ENCODE measurements at places on chromosomes 12 and 14. TPM values are rescaled to one million over a fixed set of nuclear protein-coding genes. Genes with fewer than 3 reads are reported as not detected.

Gene PMCH
- total RNA-seq, result not detected

Gene HAL
- not detected for total RNA-seq

Gene JPH4
- 0.05 TPM for total RNA-seq

DNA sequence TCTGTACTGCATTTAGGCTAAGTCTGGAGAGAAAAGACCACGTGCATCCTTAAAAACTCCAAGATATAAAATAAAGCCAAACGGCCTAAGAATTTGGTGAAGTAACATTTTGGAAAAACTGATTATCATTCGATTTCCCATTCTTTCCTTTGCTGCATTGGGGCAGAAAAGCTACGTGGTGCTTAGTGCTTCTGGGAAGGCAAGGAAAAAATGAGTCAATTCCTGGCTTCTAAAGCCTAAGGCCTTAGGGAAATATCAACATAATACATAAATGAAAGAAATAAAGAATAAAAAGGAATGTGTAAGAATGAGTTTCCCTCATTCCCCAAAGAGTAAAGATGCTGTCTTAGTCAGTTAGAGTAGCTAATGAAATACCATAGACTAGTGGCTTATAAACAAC, 520.5 kb downstream of the GLT1D1 start:
- DNase-seq, result no peak

GRCh38 chr12:106304001-106304421, 1.5 kb downstream of the TCP11L2 start:
- no peak for DNase-seq

DNA sequence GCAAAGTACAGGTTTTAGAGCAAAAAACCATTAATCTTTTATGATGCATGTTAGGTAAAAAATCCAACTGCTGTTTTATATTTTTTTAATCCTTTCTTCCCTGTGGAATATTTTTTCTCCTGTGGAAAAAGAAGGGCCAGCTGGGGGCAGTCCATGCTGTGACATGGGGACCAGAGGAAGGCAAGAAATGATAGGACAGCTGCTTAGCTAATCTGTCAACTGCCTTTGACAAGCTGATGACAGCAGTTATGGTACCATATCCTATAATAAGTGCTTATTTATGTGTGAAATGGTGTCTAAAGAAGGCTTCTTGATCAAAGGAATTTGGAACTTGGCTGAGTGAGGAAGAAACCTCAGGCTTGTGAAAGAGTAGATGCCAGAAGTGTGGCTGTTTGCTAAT, 452.4 kb upstream of the NOVA1 start:
- DNase-seq, result no peak

DNA sequence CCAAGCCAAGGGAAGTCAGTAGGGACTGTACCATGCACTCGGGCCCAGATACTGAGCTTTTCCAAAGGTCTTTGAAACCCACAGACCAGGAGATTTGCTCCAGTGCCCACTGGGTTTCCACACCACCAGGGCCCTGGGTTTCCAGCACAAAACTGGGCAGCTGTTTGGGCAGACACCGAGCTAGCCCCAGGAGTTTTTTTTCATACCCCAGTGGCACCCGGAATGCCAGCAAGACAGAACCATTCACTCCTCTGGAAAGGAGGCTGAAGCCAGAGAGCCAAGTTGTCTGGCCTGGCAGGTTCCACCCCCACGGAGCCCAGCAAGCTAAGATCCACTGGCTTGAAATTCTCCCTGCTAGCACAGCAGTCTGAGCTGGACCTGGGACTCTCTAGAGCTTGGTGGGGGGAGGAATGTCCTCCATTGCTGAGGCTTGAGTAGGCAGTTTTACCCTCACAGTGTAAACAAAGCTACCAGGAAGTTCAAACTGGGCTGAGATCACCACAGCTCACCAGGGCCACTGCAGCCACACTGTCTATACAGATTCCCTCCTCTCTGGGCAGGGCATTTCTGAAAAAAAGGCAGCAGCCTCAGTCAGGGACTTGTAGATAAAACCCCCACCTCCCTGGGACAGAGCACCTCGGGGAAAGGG, 793.7 kb downstream of the RPS29 start:
- no peak for DNase-seq

DNA sequence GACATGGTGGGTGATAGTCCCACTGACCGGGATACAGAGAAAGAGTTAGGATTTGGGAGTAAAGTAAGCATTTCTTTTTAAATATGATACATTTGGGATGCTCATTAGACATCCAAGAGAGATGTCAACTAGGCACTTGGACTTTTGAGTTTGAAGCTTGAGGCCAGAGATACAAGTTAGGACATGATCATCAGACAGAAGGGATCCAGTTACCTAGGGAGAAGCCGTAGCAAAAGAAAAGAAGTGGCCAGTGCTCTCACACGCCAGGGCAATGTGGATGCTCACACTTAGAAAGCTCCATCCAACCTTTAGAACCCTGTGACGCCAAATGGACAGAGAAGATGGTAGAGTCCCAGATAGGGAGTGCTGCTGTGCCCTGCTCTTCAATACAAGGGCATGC, 14.0 kb upstream of the STON2 start:
- no peak for DNase-seq

Gene RPL10L
- total RNA-seq, result not detected

- no peak for DNase-seq
Measured at GRCh38 chr12:132004946-132005345, 55.2 kb downstream of the EP400 start.

- no peak for DNase-seq
Measured at GRCh38 chr12:76014007-76014406, 17.6 kb downstream of the PHLDA1 start.

Gene RASAL1
- total RNA-seq, result not detected
